ENCODE measurements at places on chromosomes 12 and 14. TPM values are rescaled to one million over a fixed set of nuclear protein-coding genes. Genes with fewer than 3 reads are reported as not detected.

GRCh38 chr14:64518229-64518628 lies 13.7 kb downstream of the ZBTB1 start:
- DNase-seq = no peak

TSHR gene
- total RNA-seq = not detected

DNA sequence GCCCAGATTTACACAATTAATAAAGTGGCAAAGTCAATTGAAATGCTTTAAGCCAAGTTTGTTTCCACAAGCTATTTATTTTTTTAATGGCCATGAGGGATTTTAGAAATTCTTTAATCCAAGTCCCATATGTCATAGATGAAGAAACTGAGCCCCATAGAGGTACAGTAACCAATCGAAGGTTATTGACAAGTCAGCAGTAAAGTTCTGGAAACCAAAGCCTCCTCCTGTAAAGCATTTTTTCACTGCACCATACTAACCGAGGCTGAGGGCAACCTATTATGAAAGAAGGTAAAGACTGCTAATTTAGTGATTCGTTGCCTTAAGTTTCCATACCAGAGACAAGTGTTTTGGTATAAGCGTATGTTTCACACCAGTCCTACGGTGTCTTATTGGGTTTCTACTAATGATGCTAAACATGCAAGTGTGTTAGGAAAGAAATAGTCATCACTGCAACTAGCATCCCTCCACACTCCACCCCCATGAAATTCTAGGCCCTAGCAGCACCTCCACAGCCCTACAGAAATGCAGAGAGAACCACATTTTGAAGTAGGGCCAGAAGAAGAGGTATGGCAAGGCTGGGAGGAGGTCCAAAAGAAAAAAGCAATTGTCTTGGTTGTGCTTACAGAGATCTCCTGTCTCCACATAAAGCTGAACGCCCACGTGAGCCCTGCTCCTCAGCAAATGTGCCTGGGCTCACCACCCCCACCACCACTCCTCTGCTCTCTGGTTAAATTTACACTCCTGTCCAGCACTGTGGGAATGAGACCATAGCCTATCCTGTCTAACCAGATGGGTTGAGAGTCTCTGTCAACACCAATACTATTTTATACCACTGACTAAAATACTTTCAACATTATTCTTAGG lies 271.1 kb upstream of the G2E3 start:
- no peak for DNase-seq

DNA sequence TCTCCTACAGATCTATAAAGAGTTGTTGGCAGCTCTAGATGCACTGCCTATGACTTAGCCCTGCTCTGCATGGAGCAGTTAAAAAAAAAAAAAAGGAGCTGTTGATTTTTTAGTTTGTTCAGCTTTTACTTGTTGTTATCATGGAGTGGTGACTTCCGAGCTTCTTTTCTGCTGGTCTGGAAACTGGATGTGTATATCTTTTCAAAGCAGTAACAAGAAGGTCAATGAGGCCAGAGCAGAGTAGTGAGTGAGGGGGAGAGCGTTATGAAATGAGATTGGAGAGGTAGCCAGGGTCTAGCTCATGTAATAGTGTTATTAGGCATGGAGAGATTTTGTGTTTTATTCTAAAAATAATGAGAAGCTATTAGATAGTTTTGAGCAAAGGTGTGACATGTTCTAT lies 13.2 kb upstream of the TUBA1B start:
- no peak for DNase-seq
